ENCODE measurements at places on chromosomes 1 and 21.
A peak's percentile ranks its signal among the peaks of the same experiment; 100 is the strongest.

- no peak for DNase-seq
Observed at GRCh38 chr21:35063428-35064172, 14.5 kb upstream of the RUNX1 start.

- no peak for DNase-seq
Observed at GRCh38 chr1:151367658-151368392, 4.7 kb downstream of the SELENBP1 start.

- DNase-seq, result no peak
Observed at GRCh38 chr1:40423264-40423642, 27.0 kb upstream of the ZFP69B start.

GRCh38 chr1:234835239-234835638, 225.3 kb upstream of the IRF2BP2 start:
- DNase-seq, result no peak

DNA sequence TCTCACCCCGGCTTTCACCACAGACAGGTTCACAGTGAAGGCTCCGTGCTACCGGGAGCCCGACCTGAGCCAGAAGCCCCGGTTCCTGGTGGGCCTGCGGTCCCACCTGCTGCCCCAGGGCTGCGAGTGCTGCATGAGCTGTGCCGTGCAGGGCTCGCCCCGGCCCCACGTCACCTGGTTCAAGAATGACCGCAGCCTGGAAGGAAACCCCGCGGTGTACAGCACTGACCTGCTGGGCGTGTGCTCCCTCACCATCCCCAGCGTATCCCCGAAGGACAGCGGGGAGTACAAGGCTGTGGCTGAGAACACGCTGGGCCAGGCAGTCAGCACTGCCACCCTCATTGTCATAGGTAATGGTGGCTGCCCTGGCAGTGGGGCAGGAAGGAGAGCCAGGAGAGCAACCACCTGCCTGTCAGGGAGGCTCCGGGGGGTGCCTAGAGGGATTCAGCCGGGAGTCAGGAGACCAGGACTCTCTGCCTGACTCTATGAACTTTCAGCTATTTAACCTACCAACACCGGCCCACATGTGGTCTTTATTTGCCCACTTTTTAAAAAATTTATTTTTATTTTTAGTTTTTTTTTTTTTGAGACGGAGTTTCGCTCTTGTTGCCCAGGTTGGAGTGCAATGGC, 36.4 kb downstream of the IGFN1 start:
- no peak for DNase-seq

GRCh38 chr21:42122808-42123207, 51.7 kb downstream of the UMODL1 start:
- DNase-seq, result no peak

DNA sequence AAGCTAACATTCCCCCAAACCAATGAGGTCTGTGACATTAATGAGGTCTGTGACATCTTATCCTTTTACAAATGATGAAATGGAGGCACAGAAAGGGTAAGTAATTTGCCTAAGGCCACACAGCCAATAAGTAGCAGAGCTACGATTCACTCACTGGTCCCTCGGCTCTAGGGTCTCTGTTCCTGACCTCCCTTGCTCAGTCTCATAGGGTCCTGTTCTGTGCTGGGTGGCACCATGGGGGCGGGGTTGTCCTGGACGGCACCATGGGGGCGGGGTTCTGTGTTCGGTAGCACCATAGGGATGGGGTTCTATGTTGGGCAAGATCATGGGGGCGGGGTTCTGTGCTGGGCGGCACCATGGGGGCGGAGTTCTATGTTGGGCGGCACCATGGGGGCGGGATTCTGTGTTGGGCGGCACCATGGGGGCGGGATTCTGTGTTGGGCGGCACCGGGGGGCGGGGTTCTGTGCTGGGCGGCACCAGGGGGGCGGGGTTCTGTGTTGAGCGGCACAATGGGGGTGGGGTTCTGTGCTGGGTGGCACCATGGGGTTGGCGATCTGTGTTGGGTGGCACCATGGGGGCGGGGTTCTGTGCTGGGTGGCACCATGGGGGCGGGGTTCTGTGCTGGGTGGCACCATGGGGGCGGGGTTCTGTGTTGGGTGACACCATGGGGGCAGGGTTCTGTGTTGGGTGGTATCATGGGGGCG, 55.6 kb downstream of the CLSTN1 start:
- DNase-seq, result no peak

- peak; percentile 72 for DNase-seq
Observed at GRCh38 chr1:146036241-146036964, 14.9 kb upstream of the HJV start.

GRCh38 chr1:167638064-167638463, 8.0 kb downstream of the RCSD1 start:
- DNase-seq, result no peak

GRCh38 chr1:100322436-100323211, 29.7 kb upstream of the CDC14A start:
- no peak for DNase-seq

- DNase-seq, result no peak
Observed at GRCh38 chr21:46116189-46116775, 18.4 kb downstream of the COL6A2 start.

GRCh38 chr1:29984166-29984861, 739.1 kb downstream of the MATN1 start:
- DNase-seq, result no peak

DNA sequence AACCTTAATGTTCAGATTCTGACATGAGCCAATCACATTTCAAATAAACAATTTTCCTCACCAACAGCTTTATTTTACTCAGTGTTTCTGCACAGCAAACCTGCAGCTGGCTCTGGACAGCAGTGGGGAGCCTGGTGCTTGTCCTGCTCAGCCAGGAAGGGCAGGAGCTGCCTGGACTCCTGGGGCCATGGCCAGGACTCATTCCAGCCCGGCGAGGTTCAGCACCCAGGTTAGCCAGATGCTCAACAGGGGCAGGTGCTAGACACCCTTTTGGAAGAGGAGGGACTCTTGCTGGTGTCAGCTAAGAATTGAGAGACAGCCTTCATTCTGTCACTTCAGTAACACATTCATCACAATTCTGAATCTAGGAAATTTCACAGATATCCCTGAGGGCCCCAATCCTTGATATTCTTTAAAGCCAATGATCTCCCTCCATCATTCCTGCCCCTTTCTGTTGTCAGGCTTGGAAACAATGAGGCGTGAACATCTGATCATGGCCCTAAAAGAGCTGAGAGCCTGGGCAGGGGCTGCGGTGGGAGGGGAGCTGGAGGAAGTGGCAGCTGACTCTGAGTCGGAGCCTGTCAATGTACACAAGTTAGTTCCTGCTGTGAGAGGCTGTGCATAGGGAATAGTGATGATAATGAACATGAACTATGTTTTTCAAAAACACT, 251.3 kb downstream of the SDCCAG8 start:
- DNase-seq, result peak; percentile 77

DNA sequence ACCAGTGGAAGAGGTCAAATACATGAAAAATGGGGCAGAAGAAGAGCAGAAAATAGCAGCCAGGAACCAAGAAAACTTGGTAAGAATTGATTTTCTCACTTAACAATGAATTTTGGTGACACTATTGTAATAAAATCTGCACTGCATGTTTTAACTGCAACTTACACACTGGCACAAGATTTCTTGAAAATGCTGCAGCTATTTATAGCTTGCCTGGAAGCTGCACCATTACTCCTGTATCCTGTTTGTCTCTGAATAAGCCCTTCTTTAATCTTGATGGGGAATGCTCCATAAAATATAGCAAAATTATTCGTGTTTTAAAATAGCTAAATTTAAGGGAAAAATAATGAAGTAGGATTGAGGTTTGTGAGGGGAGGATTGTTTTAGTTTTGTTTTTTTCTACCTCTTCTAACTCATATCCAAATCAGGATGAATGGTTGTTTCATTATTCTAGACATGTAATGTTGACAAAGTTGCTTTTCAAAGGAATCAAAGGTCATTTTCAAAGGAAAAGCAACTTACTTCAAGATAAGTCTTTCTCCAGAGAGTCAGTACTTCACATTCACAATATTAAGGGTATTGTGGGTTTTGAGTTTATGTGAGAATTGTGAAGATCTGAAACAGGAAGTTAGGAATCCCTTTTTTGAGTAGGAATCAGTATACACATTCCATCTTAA, 120.9 kb downstream of the C1orf21 start:
- no peak for DNase-seq

DNA sequence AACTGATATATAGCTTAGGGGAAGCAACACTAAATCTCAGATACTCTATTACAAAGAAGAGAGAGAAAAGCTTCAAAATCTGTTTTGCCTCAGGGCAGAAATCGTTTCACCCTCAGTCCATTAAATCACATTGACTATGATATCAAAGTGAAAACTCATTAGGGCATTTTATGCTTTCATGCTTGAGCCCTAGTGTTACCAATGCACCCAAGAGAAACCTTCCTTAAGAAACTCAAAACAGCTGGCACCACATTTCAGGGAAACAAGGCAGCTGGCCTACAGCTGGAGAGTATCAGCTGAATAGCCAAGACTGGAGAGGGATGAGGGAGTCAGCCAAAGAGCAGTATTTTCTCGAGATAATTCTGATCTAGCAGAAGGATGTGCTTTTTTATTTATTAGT, 14.9 kb downstream of the COLGALT2 start:
- no peak for DNase-seq

DNA sequence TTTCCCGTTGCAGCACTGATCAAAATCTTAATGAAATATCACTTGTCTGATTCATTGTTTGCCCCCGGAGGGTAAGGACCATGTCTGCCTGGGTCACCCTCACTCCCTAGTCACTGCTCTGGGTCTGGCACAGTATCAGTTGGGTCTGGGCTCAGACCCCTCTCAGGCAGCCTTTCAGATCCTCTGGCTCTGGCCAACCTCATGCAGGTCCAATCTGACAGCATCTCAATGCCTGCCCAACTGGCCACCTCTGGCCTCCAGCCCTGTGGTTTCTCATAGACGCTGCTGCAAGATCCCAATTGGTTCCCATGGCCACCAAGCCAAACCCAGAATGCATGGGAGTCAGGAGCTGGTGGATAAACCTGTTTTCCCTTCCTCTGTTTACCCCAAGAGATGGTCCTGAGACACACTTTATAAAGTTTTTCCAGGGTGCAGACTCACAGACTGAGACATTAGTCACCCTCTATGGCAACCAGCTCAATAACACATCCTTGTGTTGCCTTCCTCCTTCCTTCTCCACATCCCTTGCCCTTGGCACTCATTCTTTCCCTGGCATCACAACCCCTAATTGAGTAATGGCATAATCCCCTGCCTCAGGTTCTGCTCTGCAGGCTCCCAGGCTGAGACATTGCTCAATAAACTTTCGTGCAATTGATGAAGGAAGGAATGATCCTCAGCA, 199.2 kb downstream of the GRIK3 start:
- no peak for DNase-seq

- DNase-seq, result no peak
Observed at GRCh38 chr21:41242238-41242829, 74.3 kb upstream of the FAM3B start.

GRCh38 chr1:118335331-118335732, 150.3 kb upstream of the SPAG17 start:
- DNase-seq, result no peak

DNA sequence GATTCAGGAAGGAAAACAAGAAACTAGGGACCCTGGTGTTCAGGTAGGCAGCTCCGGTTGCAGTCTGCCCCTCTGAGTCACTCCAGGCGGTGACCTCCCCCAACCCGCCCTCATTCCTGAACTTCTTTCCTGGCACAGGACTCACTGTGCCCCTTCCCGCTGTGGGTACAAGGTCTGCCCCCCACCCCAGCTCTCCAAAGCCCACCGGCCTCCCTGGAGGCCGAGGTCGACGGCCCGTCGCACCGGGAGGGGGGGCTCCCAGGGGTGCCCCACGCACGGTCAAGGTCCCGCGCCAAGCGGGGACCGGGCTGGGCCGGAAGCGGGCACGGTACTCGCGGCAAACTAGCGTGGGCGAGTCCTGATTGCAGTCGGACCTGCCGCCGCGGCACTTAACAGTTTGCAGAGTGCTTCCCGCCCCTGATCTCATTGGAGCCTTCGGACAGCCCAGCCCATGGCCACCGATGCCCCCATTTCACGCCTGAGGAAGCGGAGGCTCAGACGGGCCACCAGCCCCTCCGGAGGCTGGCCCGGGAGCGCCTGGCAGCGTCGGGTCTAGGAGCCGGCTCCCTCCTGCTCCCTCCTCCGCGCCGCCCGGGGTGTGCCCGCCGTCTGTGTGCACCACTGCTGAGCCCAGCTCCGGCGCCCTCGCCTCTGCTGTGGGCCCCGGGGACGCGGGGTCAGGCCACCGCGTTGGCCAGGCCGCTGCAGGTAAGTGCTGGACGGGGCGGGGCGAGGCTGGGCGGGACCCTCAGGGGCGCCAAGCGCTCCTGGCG, at the start of gene GJB3:
Gene GJB3 (plus strand): TSS at position 144 of the 773 bp plus-strand sequence. CDS start 3,549 bp downstream, outside the sequence.
- no peak for DNase-seq

- no peak for DNase-seq
Observed at GRCh38 chr1:8603220-8603616, 214.2 kb downstream of the RERE start.

DNA sequence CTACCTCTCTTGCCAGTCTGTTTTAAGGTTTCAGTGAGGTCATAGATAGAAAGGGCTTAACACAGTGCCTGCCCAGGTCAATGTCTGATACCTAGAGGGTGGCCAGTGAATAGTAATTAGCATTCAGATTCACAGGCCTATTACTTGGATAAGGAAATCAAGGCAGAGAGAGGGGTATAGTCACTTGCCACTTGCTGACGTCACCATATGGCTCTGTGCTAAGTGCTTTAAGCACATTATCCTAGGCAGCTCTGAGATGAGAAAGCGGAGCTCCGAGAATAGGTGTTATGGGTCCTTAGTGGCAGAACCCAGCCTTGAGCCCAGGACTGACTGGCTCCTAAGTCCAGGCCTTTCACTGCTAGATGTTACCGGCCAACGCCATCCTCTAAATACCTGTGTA, 51.5 kb upstream of the DAB1 start:
- no peak for DNase-seq

GRCh38 chr1:98426092-98426491, 235.4 kb upstream of the SNX7 start:
- DNase-seq, result no peak

- DNase-seq, result no peak
Observed at GRCh38 chr1:21244154-21244553, 46.1 kb downstream of the ECE1 start.

GRCh38 chr1:25117233-25117823, 115.0 kb downstream of the SYF2 start:
- no peak for DNase-seq

GRCh38 chr1:8020032-8020431, 6.1 kb downstream of the ERRFI1 start:
- DNase-seq, result peak; percentile 13

DNA sequence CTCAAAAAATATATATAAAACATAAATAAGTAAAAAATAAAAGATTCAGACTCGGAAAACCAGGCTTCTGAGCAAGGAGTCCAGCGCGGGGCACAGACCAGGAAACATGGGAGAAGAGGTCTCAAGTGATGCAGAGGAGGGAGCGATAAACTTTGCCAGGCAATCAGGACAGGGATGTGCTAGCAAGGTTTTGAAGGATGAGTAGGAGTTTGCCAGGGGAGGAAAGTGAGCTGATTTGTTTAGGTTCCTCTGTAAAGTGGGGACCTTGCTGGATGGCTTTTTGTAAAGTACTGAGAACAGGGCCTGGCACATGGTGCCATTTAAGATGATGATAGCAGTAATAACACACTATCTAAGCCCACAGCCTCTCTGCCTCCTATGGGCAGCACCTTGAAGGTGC, 86.1 kb downstream of the SPSB1 start:
- no peak for DNase-seq
